ENCODE measurements at places on chromosomes 2 and 18.

- DNase-seq: no peak
Measured at GRCh38 chr2:158722266-158723105, 72.6 kb upstream of the DAPL1 start.

- no peak for DNase-seq
Measured at GRCh38 chr2:230914886-230915285, 10.2 kb downstream of the GPR55 start.

- DNase-seq: no peak
Measured at GRCh38 chr2:52939250-52939649, 828.4 kb upstream of the CHAC2 start.

GRCh38 chr2:236503100-236503499, 66.5 kb upstream of the ACKR3 start:
- no peak for DNase-seq

- DNase-seq: no peak
Measured at GRCh38 chr2:31387850-31388249, 26.7 kb downstream of the XDH start.

- DNase-seq: no peak
Measured at GRCh38 chr2:241304039-241304670, 11.3 kb downstream of the HDLBP start.

GRCh38 chr18:23238152-23238531, 102.9 kb downstream of the CABLES1 start:
- DNase-seq: peak; percentile 56

DNA sequence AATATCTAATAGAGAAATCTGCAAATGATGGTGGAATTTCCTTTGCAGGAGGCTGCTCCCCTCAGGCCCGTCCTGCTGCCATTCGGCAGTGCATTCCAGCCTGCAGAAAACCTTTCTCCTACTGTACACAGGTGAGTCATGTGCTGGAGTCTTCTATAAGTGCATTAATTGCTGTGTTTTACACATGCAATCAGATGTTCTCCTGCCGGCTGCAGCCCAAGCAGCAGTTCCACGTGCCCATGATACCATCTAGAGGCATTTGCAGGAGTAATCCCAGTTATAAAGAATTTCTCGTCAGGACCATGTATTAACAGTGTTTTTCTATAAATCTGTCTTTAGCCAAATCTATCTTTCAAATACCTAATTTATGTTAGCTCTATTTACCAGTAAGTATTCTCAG, 304.7 kb upstream of the HNMT start:
- peak; percentile 32 for DNase-seq

GRCh38 chr18:79631096-79631507, 48.5 kb upstream of the CTDP1 start:
- DNase-seq: no peak

DNA sequence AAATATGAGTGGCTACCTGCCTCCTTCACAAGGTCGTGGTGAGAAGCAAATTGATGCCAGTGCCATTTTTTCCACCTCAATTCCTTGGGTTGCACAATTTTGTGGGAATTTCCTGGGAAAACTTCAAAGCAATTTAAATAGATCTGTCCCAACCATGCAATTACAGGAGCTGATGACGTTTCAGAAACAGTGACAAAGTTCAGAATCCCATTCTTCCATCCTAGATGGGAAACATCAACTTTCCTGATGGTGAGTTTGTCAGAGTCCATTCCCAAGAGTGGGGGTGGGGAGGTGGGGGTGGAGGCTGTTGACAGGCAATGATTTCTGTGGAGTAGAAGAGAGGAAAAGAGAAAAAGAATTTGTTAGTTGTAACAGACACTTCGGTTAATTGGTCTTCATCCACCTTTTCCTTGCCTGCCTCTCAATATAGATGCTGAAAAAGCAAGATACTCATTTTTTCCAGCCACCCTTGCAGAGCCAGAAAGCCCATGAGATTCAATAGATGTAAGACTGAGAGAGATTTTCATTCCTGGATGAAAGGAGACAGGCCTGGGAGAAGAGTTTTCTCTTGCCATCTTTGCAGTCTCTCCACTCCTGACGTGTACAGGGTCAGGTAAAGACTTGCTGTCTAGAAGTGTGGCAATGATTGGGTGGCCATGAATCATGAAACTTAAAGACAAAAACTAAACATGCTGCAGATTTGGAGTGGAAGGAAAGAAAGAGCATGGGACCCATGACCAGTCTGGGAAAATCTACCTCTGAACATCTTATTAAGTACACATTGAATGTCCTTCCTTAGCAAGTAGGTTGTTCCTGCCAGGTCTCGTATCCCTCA, 47.3 kb downstream of the SOCS6 start:
- no peak for DNase-seq

DNA sequence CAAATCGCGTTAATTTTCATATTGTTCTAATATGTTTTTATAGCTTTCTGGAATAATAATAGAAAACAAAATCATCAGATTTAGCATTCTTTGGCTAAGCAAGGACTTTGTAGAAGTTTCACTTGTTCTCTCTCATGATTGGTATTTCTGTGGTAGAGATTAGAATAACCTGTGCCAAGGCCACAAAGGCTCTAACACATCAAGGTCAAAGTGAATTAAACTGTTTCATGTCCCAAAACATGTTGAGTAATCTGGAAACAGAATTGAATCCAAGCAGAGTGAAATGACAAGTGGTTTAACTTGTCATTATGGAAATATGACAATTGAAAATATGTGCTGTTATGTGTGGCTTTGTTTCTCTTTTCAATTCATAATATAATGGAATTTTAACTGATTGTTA, 617.4 kb downstream of the CCDC85A start:
- DNase-seq: no peak

DNA sequence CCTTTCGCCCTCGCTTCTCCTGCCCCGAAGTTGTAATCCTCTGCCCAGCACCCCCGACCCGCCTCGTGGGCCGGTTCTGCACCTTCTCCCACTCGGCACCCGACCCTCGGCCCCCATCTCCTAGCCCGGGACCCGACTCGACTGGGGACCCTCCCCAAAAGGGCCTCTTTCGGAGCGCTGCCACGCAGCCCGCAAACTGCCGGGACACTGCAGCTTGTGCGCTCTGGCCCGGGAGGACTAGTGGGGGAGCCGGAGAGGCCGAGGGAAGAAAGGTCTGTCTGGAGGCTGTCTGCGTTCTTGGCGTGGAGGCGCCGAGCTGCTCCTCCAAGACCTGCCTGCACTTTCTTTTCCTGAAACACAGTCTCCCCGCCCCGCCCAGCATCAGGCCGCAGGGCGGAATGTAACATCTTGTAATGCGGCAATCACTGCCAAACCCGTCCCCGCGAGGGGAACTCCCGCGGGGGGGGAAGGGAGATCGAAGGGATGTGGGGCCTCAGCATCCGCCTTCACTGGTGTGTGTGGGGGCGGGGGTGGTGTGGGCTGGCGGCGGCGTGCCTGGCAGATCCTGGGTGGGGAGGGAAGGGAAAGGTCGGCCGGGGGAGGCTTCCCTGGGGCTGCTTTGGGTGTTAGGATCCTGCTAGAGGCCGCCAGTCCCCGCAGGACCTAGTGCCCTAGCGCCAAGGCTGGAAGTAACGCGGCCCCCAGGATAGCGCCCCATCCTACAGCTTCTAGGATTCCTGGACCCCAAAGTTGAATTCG, 7.4 kb downstream of the DLX2 start:
- peak; percentile 72 for DNase-seq

GRCh38 chr2:238166391-238167343, 7.9 kb downstream of the ERFE start:
- DNase-seq: no peak

DNA sequence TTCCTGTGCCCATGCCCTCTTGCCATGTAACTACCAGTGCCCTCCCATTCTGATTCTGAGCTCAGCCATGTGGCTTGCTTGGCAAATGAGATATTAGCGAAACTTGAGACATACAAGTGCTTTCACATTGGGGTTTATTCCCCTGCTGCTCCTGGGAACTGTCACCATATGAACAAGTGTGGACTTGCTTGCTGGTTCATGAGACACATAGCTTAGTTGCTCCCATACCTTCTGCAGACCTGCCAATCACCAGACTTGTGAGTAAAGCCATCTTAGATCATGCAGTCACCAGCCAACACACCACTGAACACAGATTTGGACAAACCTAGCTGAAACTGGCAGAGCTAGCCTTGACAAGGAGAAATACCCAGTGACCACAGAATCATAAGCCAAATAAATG, 155.1 kb downstream of the SS18 start:
- DNase-seq: no peak

DNA sequence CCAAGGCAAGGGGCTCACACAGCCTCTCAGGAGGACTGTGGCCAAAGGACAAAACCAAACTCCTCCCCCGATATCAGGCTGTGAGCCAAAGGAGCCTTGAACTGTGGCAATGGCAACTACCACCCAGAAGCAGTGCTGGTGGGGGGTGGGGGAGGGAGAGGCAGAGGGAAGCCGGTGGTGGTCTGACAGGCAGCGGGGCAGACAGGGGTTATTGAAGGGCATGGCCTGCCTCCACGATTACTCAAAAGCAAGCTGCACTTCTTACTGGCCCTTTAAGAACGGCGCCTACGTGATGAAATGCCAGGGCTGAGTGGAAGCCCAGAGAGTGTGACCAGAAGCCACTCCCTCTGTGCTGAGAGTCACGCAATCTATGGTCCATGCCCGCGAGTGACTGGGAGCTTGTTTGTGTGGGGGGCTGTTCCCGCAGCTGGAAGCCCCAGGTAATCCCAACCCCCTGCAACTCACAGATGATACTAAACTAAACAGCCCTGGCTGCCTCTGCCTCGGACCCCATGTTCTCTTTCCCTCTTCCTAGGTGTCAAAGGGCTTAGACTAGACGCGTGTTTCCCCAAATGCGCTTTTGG, 128.2 kb upstream of the CXCR4 start:
- peak; percentile 61 for DNase-seq

Data from lung (tissue), 17 donors.